ENCODE measurements at places on chromosomes 2 and 18.

DNA sequence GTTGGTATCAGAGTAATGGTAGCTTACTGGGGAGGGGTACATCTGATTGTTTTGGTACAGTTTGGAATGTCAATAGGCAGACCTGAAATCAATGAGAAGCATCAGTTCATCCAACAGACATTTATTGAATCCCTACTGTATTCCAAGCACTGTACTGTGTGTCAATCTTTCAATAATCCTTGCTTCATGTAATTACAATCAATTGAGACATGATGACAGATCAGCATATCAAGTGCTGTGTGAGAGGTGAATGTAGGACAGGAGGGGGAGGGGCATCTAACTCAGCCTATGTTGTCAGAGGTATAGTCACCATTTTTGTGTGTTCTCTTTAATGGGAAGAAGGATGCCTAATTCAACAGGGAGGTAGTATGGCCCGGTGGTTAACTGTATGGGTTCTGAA lies 146.9 kb downstream of the SLC4A10 start:
- no peaks in the 10 kb centered on the region for H3K27me3 ChIP-seq
- no peak overlapping the region for H3K4me3 ChIP-seq
- no peak overlapping the region for H3K27ac ChIP-seq
- no peaks in the 10 kb centered on the region for H3K4me1 ChIP-seq

GRCh38 chr2:133953524-133953923 lies 300.3 kb upstream of the MGAT5 start:
- H3K4me1 ChIP-seq: no peaks in the 10 kb centered on the region
- H3K27me3 ChIP-seq: peaks cover 9% of the 10 kb centered on the region
- H3K4me3 ChIP-seq: no peak overlapping the region
- no peak for DNase-seq

DNA sequence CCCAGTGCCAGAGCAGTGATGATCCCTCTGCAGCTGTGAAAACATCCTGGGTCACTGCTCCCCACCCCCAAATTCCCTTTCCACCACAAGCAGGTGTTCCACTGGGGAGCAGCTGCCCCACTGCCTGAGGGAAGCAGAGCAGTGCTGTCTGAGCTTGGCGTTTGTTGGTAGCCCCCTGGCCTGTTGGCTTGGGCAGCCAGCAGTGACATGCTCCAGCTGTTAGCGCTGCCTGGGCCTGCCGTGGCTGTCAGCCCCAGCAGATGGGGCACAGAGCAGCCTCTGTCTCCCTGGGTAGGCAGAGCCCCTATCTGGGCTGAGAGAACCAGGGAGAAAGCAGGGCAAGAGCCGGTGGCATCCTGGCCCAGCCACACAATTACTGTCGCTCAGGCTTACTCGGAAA lies 247.7 kb downstream of the GLI2 start:
- H3K27me3 ChIP-seq: no peaks in the 10 kb centered on the region
- no peak overlapping the region for H3K27ac ChIP-seq
- no peaks in the 10 kb centered on the region for H3K36me3 ChIP-seq
- no peak for DNase-seq
- H3K4me3 ChIP-seq: no peak overlapping the region
- H3K4me1 ChIP-seq: peaks cover 9% of the 10 kb centered on the region

- no peaks in the 10 kb centered on the region for H3K27me3 ChIP-seq
- H3K36me3 ChIP-seq: no peaks in the 10 kb centered on the region
- peak overlapping the region; percentile 88 for H3K27ac ChIP-seq
- no peak overlapping the region for H3K4me3 ChIP-seq
These were observed 23.3 kb upstream of the ST3GAL5 start for GRCh38 chr2:85911814-85912692.

- H3K4me3 ChIP-seq: no peak overlapping the region
- peaks cover 3% of the 10 kb centered on the region for H3K36me3 ChIP-seq
- H3K27ac ChIP-seq: no peak overlapping the region
- no peaks in the 10 kb centered on the region for H3K27me3 ChIP-seq
These were observed 57.2 kb downstream of the ADNP2 start for GRCh38 chr18:80166240-80166639.

DNA sequence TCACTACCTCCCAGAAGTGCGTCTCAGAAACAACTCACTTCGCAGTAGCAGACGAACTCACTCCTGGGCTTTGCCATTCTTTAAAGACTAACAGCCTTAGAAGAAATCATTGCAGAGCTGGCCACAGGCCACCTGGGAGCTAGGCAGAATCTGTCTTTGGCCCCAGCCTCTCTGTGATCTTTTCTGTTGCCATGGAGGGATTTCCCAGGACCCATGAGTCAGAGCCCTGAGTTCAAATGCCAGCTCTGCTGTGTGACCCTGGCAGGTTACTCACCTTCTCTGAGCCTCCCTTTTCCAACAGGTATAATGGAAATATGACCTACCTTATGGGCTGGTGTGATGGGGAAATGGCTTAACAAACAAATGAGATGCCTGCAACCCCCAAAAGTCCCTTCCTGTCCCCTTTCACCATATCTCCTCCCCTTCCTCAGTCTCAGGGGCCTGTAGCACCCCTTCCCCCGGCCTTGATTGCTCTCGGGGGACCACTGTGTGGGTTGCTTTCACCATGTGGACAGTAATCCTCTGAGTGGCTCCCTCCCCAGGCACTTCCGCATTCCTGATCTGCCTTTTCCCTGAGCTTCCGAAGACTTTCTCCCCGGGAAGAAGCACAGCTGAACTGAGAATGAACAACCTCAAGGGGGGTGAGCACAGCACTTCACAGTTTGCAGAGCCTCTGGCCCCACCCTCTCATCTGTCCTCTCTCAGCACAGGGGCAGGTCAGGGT lies 34.0 kb upstream of the SLC66A3 start:
- H3K27ac ChIP-seq: no peak overlapping the region
- no peak overlapping the region for H3K4me3 ChIP-seq
- H3K27me3 ChIP-seq: no peaks in the 10 kb centered on the region
- no peak for DNase-seq

DNA sequence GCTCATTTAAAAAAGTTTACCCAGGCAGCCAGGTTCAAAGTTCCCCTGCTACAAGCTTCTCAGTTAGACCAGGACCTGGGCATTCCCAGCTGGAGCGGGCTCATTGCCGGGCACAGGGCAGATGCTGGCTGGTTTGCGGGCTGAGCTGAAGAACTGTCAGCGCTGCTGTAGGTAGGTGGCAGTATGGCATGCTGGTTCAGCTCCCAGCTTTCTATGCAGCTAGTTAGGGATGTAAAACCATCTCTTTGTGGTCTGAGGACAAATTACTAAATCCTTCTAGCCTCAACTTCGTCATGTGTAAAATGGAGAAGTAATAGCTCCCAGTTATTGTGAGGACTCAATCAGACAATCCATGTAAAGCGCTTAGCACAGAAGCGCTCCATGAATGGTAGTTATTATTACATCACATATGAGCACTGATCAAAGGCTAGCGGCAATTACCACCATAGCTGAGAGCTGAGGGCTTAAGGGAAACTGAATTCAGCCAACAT lies 2.4 kb upstream of the LDLRAD4 start:
- no peak for DNase-seq
- H3K27me3 ChIP-seq: peaks cover 54% of the 10 kb centered on the region
- no peaks in the 10 kb centered on the region for H3K4me1 ChIP-seq
- no peaks in the 10 kb centered on the region for H3K36me3 ChIP-seq
- H3K4me3 ChIP-seq: no peak overlapping the region

- DNase-seq: no peak
- H3K27me3 ChIP-seq: no peaks in the 10 kb centered on the region
- H3K4me1 ChIP-seq: peaks cover 4% of the 10 kb centered on the region
- no peak overlapping the region for H3K4me3 ChIP-seq
- no peak overlapping the region for H3K27ac ChIP-seq
- H3K36me3 ChIP-seq: no peaks in the 10 kb centered on the region
These were observed 78.5 kb downstream of the RHOB start for GRCh38 chr2:20525041-20526035.

- peak overlapping the region; percentile 8 for H3K27ac ChIP-seq
- H3K4me3 ChIP-seq: no peak overlapping the region
- peaks cover 13% of the 10 kb centered on the region for H3K4me1 ChIP-seq
- peak; percentile 25 for DNase-seq
- H3K27me3 ChIP-seq: no peaks in the 10 kb centered on the region
- H3K36me3 ChIP-seq: no peaks in the 10 kb centered on the region
These were observed 527.2 kb upstream of the SOX11 start for GRCh38 chr2:5164776-5165525.

DNA sequence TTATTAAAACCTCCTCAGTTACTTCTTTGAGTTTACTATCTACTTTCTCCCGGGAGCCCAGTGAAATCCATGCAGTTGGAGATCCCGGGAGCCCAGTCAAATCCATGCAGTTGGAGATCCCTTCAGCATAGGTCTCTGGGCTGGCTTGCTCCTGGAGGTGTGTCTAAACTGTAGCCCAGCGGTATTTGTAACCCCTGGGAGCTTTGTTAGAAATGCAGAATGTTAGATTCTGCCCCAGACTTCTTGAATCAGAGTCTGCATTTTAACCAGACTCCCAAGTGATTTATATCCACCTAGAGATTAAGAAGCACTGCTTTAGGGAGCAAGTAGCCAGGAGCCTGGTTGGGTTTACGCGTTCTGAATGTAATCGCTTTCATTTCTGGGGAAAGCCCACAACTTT lies 54.5 kb downstream of the ARHGAP28 start:
- no peak overlapping the region for H3K27ac ChIP-seq
- H3K4me1 ChIP-seq: peaks cover 8% of the 10 kb centered on the region

DNA sequence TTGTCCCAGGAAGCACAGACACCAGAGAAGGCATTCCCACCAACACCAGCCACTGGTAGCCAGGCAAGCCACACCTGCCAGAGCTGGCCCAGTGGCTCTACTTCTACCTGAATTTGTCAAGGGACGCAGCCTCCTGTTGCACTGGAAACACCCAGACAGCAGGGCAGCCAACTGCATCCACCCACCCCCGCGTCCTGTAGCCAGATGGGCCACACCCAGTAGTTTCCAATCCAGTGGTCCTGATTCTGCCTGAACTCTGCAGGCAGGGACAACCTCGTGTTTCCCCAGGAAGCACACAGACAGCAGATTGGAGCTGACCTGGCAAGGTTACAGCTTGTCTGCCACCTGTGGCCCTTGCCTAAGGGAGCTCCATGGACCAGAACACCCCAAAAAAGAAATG lies 18.2 kb downstream of the PFN4 start:
- DNase-seq: no peak
- H3K27ac ChIP-seq: no peak overlapping the region

GRCh38 chr18:45040879-45041278 lies 360.2 kb downstream of the SETBP1 start:
- no peak for DNase-seq
- H3K4me3 ChIP-seq: no peak overlapping the region
- no peaks in the 10 kb centered on the region for H3K36me3 ChIP-seq
- H3K27me3 ChIP-seq: no peaks in the 10 kb centered on the region

DNA sequence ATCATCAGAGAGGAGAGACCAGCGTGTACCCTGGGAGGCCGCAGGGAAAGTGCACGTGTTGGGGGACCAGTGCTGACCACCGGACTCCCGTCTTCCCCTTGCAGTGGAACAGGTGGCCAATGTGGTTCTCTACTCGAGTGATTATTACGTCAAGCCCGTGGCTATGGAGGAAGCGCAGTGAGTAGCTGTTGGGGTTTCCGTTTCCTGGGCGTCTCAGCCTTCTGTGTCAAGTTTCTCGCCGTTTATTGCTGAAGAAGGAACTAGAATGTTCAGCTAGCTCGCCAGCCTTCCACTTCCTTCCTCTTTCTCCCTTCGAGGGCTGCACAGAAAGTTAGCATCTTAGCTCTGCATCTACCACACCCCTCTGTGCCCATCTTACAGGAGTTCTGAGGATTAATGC lies 22.8 kb upstream of the DGKD start:
- DNase-seq: no peak
- peaks cover 20% of the 10 kb centered on the region for H3K27me3 ChIP-seq
- no peaks in the 10 kb centered on the region for H3K4me1 ChIP-seq
- no peak overlapping the region for H3K27ac ChIP-seq

DNA sequence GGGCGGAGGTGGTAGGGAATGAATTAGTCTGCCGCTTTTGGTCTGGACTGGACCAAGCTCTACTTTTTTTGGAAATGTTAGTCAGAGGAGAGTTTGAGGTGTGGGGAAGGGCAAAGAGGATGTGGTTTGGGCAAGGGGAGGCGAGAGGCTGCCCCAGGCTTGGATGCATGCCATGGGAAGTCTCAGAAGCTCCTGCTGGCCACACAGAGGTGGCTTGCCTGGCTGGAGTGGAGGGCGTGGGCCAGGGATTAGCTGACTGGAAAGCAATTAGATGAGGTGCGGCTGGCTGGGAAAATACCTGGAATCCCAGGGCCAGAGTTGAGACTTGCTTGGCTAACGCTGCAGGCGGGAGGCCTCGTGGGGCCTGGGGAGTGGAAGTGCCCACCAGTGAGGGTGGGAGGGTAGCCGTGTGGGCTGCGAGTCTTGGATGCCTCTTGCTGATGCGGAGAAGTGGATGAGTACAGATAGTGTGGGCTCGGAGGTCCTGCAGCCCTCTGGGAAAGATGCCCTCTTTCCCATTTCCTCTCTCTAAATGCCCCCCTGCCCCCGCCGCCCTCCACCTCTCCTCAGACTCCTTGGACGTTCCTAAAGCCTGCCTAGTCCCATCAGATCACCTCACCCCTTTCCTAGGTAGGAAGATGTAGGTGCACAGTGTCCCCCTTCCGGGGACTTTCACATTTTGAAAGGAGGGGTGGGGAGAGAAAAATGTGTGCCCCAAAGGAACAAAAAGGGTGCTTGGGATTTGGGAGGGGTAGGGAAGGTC lies 117.6 kb downstream of the SMAD7 start:
- H3K36me3 ChIP-seq: no peaks in the 10 kb centered on the region
- peak overlapping the region; percentile 38 for H3K27ac ChIP-seq
- peak overlapping the region; percentile 9 for H3K4me3 ChIP-seq
- peaks cover 43% of the 10 kb centered on the region for H3K4me1 ChIP-seq
- peak; percentile 76 for DNase-seq
- no peaks in the 10 kb centered on the region for H3K27me3 ChIP-seq

DNA sequence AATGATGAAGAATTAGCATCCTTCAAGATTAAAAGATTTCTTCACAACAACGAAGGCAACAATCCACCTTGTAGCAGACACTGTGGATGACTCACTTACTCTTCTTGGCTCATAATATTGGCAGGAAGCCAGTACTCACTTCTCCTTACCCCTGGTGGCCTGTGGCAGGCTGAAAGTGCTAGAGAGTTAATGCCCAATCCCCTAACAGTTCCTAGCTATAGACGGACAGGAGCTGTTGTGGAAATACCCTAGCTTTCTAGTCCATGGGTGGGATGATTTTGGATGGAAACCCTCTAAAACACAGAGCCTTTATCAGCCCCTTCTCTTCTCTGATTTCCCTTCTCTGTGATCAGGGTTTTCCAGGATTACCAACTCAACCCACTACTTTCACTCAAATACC lies 128.6 kb upstream of the NYAP2 start:
- DNase-seq: peak; percentile 19
- H3K27me3 ChIP-seq: no peaks in the 10 kb centered on the region
- H3K27ac ChIP-seq: no peak overlapping the region
- H3K4me1 ChIP-seq: peaks cover 2% of the 10 kb centered on the region
- H3K4me3 ChIP-seq: no peak overlapping the region

GRCh38 chr2:136255648-136256461 lies 137.9 kb upstream of the CXCR4 start:
- no peak overlapping the region for H3K27ac ChIP-seq
- no peak overlapping the region for H3K4me3 ChIP-seq
- no peaks in the 10 kb centered on the region for H3K36me3 ChIP-seq
- no peak for DNase-seq
- H3K4me1 ChIP-seq: no peaks in the 10 kb centered on the region
- no peaks in the 10 kb centered on the region for H3K27me3 ChIP-seq
